Activated T-cell treated with anti-CD3 and anti-CD28 coated beads, Interleukin-2, amount 50 U/mL, for 48 hours (primary cell): ENCODE measurements at places on chromosomes 7 and 10.
A peak's percentile ranks its signal among the peaks of the same experiment; 100 is the strongest.

DNA sequence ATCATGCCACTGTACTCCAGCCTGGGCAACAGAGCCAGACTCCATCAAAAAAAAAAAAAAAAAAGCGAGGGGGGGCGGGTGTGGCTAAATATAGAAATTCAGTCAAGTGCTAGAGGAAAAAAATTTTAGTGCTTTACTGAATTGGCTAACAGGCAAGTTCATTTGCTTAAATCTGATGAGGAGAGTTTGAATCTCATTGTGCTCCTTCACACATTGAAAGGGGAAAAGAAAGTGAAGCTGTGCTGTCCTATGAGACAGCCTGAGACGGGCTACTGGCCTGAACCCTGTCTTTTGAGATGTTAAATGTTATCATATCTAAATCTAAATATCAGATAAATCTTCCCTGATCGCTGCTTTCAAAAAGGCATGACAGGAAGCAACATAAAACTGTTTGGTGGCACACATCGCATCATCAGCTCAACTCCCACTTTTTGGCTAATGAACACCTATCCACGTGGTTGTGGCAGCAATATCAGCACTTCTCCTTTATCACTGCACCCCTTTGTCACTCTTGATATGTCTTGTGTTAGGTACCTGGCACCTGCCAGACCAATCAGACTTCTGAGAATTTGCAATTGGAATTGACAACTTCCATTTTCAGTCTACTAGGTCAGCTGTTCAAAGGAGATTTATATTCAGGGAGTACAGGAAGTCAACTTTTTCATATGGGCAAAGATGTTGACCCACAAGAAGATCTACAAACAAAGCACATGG is 14.0 kb upstream of the IFIT1B start:
- no peak for DNase-seq

GRCh38 chr7:37571806-37572205 is 111.8 kb upstream of the GPR141 start:
- no peak for DNase-seq

DNA sequence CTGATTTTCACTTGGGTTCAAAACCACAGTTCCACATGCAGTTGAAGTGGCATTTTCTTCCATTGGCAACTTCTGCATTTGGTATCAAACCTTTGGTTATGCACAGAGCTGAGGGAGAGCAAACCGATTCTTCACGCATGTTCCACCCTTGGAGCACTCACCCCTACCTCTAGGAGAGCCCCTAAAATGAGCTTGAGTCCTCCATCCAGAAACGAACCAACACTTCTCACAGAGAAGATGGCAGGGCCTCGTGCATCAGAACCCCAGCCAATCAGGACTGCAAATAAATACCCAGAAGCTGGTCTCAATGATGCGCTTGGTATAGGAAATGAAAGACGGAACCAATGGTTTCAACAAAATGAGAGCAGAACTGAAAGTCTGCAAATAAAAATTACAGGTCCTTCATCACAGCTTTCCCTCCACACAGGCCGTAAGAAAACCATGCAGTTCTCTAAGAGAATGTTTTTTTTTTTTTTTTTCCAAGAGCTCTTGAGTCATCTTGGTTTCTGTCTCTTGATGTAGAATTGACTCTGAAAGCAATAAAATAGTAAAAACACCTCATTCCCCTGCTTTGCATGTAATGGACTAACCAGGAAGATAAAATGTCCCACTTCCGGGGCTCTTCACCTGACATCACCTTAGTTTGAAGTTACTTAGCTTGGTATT is 23.9 kb downstream of the KLF6 start:
- peak; percentile 33 for DNase-seq

DNA sequence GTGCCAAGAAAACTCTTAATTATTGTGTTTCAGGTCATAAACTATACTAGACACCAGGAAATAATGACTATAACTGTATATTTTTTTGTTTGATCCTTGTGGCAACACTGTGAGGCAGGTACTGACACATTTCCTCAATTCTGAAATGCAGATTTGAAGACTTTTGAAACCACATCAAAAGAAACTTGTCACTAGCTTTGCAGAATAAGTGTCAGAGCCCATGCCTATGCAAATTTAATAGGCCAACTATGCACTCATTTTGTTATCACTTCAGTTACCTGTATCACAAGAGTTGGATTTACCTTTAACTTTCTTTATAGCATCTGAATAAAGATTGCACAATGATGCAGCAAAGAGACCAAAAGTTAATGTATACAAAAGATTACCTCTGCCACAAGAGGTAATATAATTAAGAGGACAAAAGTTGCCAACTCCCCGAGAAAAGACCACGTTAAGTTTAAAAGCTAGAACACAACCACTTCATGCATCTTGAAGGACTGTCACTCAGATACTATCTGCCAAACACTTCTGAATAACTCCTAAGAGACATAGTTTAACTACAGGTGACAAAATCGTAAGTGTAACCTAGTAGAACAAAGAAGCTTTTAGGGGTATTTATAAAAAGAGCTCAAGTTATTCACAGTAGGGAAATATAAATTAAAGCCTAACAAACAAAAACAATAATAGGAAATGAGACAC is 80.5 kb downstream of the ELAPOR2 start:
- no peak for DNase-seq

DNA sequence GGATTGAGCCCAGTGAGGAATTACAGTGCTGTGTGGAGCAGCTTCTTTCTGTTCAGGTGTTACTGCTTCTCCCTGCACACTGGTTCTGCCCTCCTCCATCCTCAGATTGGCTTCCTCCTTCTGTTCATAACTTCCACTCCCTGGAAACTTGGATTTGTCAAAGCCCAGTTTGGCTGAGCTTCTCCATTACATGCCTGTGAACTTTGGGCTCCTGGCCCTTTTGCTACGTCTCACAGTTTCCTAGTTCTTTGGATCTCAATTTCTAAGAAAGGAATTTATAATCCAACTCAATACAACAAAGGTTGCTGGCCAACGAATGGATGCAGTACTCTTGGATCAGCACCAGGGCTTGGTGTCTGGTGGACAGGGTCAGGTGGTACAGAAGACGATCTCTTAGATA is 318.1 kb downstream of the RPS24 start:
- DNase-seq = no peak

GRCh38 chr10:101301111-101301731 is 52.7 kb upstream of the BTRC start:
- peak; percentile 60 for DNase-seq

- no peak for DNase-seq
Observed at GRCh38 chr7:140060243-140060630, 2.5 kb downstream of the PARP12 start.
